Peyer's patch (tissue), 4 donors: ENCODE measurements at places on chromosomes 5 and 9. TPM values are rescaled to one million over a fixed set of nuclear protein-coding genes. Genes with fewer than 3 reads are reported as not detected.

GRCh38 chr5:132354381-132355139 lies 14.9 kb upstream of the SLC22A5 start:
- no peak for DNase-seq
- peaks cover 33% of the 10 kb centered on the region for H3K4me1 ChIP-seq

GRCh38 chr9:134971696-134972095 lies 54.0 kb upstream of the FCN1 start:
- H3K4me3 ChIP-seq = no peak overlapping the region
- H3K4me1 ChIP-seq = no peaks in the 10 kb centered on the region
- H3K36me3 ChIP-seq = no peaks in the 10 kb centered on the region
- H3K27me3 ChIP-seq = no peaks in the 10 kb centered on the region
- DNase-seq = peak; percentile 32

SPARC gene
- 177 TPM for total RNA-seq

DNA sequence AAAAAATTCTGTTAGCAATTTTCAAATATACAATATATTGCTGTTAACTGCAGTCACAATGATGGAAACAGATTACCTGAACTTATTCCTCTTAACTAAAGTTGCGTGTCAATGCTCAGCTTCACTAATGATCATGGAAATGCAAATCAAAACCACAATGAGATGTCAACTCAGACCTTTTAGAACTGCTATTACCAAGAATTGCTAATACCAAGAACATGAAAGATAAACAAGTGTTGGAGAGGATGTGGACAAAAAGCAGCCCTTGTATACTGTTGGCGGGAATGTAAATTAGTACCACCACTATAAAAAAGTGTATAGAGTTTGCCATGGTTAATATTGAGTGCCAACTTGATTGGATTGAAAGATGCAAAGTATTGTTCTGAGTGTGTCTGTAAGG lies 1409.7 kb upstream of the CDH18 start:
- H3K4me3 ChIP-seq = no peak overlapping the region
- H3K27ac ChIP-seq = no peak overlapping the region
- H3K4me1 ChIP-seq = no peaks in the 10 kb centered on the region
- H3K27me3 ChIP-seq = no peaks in the 10 kb centered on the region
- no peak for DNase-seq

GRCh38 chr5:136098176-136098575 lies 34.5 kb upstream of the SMAD5 start:
- H3K4me3 ChIP-seq = no peak overlapping the region
- no peak for DNase-seq
- H3K4me1 ChIP-seq = no peaks in the 10 kb centered on the region
- H3K36me3 ChIP-seq = no peaks in the 10 kb centered on the region

- H3K27me3 ChIP-seq = no peaks in the 10 kb centered on the region
- H3K36me3 ChIP-seq = no peaks in the 10 kb centered on the region
- no peaks in the 10 kb centered on the region for H3K4me1 ChIP-seq
- no peak overlapping the region for H3K27ac ChIP-seq
- DNase-seq = no peak
Measured at GRCh38 chr9:35932735-35933134, 23.4 kb downstream of the SPAAR start.

DNA sequence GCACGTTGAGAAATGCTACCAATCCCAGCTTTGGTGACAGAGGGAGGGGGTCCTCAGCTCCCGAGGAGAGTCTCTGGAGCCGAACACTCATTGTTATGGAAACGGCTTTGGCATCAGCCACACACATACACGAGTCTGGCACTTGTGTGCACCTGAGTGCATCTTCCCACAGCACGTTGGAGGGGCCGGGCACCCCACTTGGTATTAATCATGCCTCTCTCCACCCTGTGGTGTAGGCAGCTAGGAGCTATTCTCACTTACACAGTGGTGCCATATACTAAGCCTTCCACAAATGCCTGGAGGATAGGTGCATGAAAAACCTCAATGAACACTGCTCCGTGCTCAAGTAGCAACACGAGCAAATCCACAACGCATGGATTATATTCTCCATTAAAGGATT lies 133.9 kb upstream of the PANK3 start:
- H3K27me3 ChIP-seq = no peaks in the 10 kb centered on the region
- no peaks in the 10 kb centered on the region for H3K36me3 ChIP-seq
- DNase-seq = no peak
- no peak overlapping the region for H3K27ac ChIP-seq

GRCh38 chr9:126436545-126437267 lies 110.1 kb downstream of the MVB12B start:
- H3K27ac ChIP-seq = no peak overlapping the region
- H3K4me1 ChIP-seq = no peaks in the 10 kb centered on the region
- DNase-seq = no peak
- H3K4me3 ChIP-seq = no peak overlapping the region
- H3K36me3 ChIP-seq = peaks cover 4% of the 10 kb centered on the region

- no peak for DNase-seq
- H3K4me1 ChIP-seq = no peaks in the 10 kb centered on the region
- no peak overlapping the region for H3K27ac ChIP-seq
- no peaks in the 10 kb centered on the region for H3K36me3 ChIP-seq
- no peak overlapping the region for H3K4me3 ChIP-seq
- H3K27me3 ChIP-seq = no peaks in the 10 kb centered on the region
Measured at GRCh38 chr5:115284021-115284420, 12.4 kb downstream of the CCDC112 start.
